ENCODE measurements at places on chromosomes 4 and X. TPM values are rescaled to one million over a fixed set of nuclear protein-coding genes. Genes with fewer than 3 reads are reported as not detected.

GRCh38 chrX:123924186-123924585 lies 37.3 kb upstream of the STAG2 start:
- no peak for DNase-seq

BST1 gene
- 11.0 TPM for total RNA-seq

TMEM156 gene
- 1.2 TPM for total RNA-seq

SHOX gene
- not detected for total RNA-seq

DNA sequence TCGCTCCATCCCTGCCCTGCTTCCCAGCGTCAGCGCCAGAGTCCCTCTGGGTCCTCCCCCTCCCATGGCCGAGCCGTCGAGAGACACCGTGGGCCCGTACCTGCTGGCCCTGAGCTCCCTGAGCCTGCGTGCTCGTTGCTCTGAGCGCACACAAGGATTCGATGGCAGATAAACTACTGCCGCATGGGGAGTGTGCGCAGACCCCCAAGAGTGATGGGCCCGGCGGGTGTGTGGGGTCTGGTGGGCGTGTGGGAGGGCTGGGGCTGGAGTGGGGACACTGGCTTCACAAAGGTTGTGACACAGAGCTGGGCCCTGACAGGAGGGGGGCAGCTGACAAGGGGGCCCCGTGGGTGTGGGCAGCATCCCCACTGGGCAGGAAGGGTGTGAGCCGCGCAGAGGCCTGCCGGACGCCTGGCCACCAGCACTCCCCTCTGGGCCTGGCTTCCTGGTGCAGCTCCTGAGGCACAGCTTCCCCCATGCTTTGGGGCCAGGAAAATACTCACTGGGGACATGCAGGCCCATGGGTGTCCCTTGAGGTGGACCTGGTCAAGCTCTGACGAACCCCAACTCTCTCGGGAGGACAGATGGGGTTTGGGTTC lies 4.8 kb upstream of the RGS12 start:
- DNase-seq = peak; percentile 60

DNA sequence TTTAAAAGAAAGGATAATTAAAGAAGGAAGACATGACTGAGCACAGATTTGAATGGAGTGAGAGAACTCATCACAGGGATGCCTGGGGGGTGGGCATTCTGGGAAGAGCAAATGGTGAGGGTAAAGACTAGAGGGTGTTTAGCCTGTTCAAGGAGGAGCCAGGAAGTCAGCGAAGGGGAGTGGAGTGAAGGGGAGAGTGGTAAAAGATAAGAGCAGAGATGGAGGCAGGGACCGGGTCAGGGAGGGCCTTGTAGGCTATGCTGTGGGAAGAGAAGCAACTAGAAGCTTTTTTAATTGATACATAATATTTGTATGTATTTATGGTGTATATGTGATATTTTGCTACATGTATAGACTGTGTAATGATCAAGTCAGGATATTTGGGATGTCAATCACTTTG lies 2.2 kb upstream of the VGLL1 start:
- DNase-seq = no peak

- DNase-seq = no peak
These were observed 195.2 kb downstream of the CCNG2 start for GRCh38 chr4:77352192-77352591.

DNA sequence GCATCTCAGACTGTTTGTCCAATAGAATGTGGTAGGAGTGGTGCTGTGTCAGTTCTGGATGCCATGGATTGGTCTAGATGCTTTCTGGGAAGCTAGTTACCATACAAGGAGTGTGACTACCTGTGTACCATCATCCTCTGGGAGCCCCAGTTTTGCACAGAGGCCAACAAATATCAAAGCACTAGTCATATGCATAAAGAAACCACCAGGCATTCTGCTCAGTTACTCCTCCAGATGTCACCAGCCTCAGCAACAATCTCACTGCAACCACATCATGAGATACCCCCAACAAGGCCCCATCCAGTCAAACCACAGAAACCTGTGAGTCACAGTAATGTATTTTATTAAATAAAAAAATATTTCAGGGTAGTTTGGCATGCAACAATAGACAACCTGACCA lies 435.8 kb upstream of the CPEB2 start:
- no peak for DNase-seq

MAGEA11 gene
- not detected for total RNA-seq

GRCh38 chr4:151434183-151434860 lies 25.3 kb downstream of the FHIP1A start:
- DNase-seq = no peak

GRCh38 chr4:160142579-160142978 lies 1039.7 kb downstream of the RAPGEF2 start:
- no peak for DNase-seq

ZCCHC12 gene
- total RNA-seq = 0.41 TPM

GRCh38 chrX:23403849-23404248 lies 69.2 kb downstream of the PTCHD1 start:
- DNase-seq = no peak

DNA sequence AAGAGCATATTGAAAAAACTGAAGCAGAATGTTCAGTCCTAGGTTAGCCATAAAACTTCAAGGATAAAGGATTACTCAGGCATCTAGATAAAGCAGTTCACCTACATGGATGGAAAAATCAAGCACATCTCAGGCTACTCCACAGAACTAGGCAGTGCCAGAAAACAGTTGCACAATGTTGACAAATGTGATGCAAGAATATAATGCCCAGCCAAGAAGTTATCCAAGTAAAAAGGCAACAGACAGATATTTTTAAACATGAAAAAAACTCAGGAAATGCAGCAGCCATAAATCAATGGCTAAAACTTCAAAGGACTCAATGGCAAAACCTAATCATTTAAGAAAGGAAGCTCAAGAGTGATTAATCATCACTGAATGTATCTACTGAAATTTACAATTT lies 456.0 kb upstream of the FAM241A start:
- no peak for DNase-seq

DNA sequence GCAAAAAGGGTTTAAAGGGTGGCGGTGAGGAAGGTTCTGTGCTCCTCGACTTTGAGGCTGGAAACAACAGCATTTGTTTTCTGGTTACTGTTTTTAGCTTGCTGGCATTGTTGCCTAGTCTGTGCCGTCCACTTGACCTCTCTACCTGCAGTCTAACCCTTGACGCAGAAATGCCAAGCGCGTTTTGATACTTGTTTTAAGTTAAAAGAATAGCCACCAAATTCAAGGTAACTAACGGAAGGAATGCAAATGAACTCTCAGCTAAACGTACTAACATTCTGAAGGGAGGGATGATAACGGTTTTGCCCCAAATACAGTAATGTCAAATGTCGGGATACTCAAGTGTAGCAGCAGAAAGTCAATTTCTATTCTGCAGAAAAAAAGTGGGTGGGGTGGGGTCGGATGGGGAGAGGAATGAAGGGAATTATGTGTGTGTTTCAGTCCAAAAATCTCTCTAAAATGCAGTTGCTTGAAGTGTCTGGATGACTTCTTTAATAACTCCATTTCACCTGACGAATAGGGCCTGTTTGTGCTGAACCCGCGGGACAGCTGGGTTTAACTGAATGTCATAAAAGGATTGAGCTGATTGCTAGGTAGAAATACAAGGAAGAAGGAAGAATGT lies 3.4 kb upstream of the NKX6-1 start:
- DNase-seq = no peak

CT45A5 gene
- 1.2 TPM for total RNA-seq

- DNase-seq = no peak
These were observed 77.1 kb downstream of the RBM47 start for GRCh38 chr4:40552536-40552935.

DNA sequence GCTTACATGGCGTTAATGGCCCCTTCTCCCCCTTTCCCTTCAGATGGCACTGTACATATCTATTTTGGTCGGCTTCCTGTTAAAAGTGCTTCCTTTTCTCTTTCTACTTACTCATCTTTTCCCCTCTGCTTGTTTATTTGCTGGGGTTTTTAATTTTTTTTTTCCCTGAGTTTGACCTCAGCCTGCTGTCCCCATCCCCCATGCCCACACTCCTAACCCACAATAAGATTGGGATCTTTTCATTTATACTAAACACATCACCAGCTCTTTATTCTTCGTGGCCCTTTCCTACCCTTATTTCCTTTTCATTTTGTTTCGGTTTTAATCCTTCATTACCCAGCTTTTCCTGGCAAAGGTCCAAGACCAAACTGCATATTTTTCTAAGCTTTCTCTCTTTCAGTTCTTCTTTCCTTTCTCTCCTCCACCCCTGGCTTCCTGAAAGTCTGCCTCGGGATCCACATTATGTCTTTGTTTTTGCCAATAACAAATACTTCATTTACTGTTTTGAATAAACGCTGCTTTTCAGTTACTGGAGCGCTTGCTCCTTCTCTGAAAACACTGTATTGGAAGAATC lies 152.0 kb upstream of the USP9X start:
- no peak for DNase-seq

CT45A2 gene
- not detected for total RNA-seq

DNA sequence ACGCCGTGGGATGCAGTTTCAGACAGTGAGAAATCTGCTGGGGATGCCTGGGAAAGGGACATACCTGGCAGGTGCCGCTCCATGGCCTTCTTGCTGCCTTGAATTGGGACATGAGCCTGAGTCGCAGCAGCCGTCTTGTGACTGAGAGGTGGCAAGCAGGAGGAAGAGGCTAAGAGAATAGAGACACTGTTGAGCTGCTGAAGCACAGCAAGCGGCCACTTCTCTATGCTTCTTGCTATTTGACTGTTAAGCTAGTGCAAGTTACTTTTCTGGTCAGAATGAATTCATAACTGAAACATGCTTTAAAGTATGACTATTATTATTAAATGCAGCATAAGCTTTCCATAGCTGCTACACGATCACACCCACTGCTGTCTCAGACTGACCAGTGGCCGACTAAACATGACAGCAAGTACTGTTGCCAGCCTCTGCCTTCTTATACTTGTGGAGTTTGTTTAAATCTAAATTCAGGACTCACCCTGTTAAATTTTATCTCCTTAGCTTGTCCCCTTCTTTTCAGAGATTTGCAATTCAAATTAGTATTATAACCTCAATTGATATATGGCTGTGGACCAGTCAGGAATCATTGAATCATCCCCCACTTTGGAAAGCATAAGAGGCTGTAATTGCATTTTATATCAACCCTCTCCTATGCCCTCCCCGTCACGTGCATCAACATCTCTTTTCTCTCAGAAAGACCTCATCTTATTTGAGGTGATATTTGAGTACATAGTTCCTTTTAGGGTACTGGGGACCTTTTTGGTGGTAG lies 24.8 kb upstream of the ACSL1 start:
- no peak for DNase-seq

ADAMTS3 gene
- 3.6 TPM for total RNA-seq

GRCh38 chrX:40471965-40472648 lies 108.7 kb upstream of the ATP6AP2 start:
- peak; percentile 60 for DNase-seq

DNA sequence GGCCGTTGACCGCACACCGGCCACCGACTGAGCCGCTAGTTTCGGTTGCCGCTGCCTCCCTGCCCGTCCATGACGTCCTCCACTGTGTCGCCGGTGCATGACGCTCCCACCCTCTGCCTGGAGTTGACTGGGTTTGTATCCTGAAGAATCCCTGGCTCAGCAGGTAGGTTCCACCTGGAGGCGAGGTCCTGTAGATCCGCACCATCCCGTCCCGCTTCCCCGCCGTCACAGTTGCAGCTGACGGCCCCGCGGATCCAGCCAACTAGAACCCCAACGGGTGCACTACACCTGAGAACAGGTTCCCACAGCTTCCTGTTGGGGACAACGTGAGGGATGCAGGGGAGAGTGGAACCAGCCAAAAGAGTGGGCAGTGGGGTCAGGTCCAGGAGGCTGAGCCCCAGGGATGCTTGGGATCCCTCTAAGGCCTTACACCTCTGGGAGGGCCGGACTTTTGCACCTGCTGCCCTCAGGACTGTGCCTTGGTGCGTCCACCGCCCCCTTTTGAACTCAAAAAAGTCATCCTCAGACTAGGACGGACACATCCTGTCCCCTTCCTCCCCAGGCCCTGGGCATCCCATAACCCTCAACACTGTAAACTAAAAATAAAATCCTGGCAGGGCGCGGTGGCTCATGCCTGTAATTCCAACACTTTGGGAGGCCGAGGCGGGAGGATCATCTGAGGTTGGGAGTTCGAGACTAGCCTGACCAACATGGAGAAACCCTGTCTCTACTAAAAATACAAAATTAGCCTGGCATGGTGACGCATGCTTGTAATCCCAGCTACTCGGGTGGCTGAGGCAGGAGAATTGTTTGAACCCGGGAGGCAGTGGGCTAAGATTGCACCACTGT lies 1.1 kb upstream of the SLBP start:
- peak; percentile 35 for DNase-seq

DNA sequence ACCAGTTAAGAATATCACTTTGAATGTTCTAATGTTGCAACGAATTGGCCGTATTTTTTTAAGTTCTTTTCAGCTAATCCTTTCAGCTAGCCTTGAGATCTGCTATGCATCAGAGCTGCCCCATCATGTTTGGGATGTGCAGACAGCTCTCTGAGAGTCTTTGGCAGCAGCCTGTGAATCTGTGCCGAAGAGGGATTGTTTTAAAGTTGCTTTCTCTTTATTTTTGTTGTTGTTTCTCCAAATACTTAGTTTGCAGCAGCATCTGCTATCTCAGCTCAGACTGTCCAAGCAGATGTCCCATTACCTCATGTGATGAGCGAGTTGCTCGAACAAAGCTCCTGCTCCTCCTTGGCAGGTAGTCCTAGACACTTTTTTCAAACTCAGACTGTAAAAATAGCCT lies 1002.5 kb upstream of the INTU start:
- no peak for DNase-seq

DNA sequence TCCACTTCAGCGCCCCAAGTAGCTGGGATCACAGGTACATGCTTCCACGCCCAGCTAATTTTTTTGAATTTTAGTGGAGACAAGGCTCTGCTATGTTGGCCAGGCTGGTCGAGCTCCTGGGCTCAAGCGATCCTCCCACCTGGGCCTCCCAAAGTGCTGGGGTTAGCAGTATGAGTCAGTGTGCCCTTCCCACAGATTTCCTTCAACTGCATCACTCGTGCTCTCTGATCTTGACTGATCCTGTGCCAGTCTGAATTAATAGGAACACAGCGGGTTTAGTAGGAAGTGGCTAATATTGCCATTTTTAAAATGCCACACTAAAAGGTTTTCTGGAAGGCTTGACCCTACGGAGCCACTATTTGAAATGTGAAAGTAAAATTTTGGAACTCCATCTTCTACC lies 4.3 kb upstream of the SHROOM2 start:
- no peak for DNase-seq

TMPRSS11F gene
- not detected for total RNA-seq

GRCh38 chr4:115424852-115425251 lies 311.4 kb upstream of the NDST4 start:
- no peak for DNase-seq

DNA sequence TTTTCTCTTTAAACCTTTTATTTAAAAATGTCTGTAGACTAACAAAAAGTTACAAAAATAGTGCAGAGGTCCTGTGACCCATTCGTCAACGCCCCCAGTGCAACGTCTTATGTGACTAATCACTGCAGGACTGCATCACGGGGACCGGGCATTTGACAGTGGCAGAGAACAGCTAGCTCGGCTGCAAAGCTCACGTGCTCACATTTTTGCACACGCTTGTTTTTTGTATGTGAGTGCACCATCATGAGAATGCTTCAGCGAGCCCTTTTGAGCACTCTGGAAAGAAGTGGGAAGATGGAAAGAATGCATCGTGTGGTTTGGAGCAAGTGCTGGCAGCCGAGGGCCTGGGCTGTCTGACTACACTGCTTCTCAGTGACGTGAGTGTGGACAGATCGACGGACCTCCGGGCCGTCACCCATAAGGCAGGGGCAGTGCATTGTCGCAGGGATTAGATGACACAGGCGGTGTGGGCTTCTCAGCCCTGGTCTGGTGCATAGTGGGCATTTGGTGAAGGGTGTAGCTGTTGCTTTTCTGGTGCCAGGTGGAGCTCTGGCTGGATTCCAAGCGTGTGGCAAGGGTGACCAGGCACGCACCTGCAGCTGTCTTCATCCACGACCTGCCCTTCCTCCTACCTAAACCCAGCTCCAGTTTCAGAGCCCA lies 17.7 kb downstream of the SPON2 start:
- DNase-seq = no peak

GRCh38 chr4:86393749-86394148 lies 33.9 kb upstream of the MAPK10 start:
- DNase-seq = no peak

Data from upper lobe of right lung (tissue), 1 donor.